Stimulated activated CD8-positive, alpha-beta memory T cell treated with anti-CD3 and anti-CD28 coated beads, Interleukin-4, amount 100 ng/mL, for 1 hour (primary cell): ENCODE measurements at places on chromosomes 1 and 21.

- no peak for DNase-seq
These were observed 375.5 kb downstream of the PCP4 start for GRCh38 chr21:40242586-40243265.

DNA sequence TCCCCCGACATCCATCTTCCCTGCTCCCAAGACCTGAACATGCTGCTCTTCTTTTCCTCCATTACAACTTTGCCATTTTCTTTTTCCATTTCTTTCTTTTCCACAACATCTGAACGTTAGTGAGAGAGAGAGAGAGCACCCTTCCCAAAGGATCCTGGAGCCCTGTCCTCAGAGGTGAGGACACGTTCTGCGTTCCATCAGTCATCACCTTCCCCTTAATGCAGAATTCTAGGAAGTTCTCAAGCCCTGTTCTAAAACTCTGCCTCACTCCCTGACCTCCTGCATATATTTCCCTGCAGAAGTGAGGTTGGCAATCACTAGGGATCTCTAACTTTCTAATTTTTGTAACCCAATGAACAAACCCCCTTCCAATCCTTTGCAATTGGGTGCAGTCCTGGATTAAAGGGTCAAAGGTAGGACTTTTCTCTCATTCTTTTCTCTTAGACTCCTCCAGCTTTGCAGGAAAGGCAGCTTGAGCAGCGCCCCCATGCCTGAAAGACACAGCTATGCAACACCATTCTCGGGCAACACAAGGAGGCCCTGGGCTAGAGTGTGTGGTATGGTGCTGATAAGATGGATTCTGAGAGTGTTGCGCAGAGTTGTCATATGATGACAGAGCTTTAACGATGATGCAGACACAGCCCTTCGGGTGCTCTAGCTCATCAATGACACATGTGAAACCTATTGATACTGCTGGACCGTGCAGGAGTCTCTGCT lies 59.2 kb upstream of the TNR start:
- DNase-seq: no peak

- no peak for DNase-seq
These were observed 670 bp downstream of the COX20 start for GRCh38 chr1:244836135-244836521.

- DNase-seq: no peak
These were observed 9.0 kb downstream of the ARHGEF16 start for GRCh38 chr1:3463408-3463863.

DNA sequence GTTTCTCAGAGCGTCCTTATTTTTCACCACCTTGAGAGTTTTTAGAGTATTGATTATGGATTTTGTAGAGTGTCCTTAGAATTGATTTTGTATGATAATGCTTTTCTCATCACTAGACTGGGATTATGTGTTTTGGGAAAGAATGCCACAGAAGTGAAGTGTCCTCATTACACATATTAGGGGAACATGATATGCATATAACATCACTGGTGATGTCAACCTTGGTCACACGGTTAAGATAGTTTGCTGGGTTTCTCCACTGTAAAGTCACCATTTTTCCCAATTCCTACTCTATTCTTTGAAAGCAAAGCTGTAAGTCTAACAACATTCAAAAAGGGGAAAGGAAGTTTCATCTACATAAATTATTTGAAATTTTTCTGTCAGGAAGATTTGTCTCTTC lies 39.6 kb upstream of the PALMD start:
- DNase-seq: no peak

DNA sequence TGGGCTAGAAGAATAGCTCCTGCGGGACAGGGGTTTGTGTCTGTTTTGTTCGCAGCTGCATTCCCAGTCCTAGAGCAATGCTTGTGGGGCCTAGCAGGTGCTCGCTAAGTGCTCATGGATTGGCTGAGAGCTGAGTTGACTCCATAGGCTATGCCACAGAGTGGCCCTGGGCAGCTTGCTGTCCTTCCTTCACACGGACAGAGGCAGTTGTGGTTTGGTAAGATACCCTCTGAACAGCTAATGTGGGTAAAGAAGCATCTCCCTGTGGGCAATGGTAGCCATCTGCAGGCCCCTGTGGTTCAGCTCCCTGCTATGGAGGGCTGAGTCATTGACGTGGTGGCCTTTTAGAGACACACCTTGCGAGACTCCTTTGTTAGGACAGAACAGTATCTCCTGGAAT lies 23.5 kb upstream of the LBR start:
- no peak for DNase-seq

GRCh38 chr1:230010603-230011332 lies 56.3 kb upstream of the GALNT2 start:
- no peak for DNase-seq

GRCh38 chr1:200150721-200151120 lies 123.2 kb downstream of the NR5A2 start:
- DNase-seq: no peak

DNA sequence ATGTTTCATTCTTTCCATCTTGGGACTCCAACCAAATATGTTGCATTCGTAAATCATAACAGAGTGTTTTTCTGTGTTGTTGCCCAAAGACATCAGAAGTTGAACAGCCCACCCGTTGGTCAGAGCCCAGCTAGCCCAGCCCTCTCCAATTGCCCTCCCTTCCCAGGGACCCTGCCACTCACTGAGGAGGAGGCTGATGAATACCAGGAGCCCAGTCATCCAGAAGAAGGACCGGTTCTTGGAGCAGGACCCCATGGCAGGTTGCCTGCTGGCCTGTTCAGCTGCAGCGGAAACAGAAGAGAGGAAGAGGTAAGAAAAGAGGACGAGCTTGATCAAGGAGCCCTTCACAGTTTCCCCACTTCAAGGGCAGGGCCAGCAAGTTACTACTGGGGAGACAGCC lies 172.2 kb upstream of the ETV3 start:
- no peak for DNase-seq

- DNase-seq: no peak
These were observed 31.6 kb downstream of the CDK18 start for GRCh38 chr1:205535866-205536758.

DNA sequence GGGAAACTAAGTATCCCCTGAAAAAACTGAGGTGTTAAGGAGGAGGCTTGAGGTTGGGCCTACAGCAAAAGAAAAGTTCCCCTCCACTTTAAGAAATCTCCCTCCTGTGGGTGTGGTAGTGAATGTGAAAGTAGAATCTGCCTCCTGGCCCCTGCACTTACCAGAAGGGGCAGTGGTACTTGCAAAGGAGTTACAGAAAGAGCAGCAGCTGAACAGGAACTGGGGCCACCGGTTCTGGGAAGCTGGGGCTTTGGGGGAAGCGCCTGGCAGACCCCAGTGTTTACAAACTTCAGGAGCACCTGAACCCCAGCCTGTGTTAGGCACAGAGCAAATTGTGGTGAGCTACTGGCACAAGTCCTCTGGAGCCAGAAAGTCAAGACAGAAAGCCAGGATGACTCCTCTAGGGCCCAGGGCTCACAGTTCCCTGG lies 250.2 kb upstream of the FGGY start:
- DNase-seq: no peak

DNA sequence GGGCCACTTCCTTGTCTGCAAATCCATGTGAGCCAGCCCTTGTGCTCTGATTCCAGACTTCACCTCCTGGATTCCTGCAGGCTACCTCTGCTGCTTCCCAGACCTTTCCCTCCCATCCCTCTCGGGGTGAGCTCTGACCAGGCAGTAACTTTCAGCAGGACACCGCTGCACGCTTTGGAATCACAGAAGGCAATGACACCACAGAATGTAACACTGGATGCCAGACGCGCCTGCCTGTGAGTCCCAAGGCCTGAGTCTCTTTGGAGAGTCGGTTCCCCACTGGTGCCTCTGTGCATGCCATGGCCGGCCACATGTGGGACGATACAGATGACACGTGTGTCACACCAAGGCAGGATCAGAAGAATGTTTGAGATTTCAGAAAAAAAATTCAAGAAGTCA lies 89.7 kb upstream of the ERRFI1 start:
- DNase-seq: no peak

- DNase-seq: no peak
These were observed 7.6 kb downstream of the LAPTM5 start for GRCh38 chr1:30749691-30750583.

- DNase-seq: no peak
These were observed 143.3 kb upstream of the JUN start for GRCh38 chr1:58927041-58927721.

GRCh38 chr1:45929257-45929687 lies 125.9 kb downstream of the MAST2 start:
- DNase-seq: no peak

DNA sequence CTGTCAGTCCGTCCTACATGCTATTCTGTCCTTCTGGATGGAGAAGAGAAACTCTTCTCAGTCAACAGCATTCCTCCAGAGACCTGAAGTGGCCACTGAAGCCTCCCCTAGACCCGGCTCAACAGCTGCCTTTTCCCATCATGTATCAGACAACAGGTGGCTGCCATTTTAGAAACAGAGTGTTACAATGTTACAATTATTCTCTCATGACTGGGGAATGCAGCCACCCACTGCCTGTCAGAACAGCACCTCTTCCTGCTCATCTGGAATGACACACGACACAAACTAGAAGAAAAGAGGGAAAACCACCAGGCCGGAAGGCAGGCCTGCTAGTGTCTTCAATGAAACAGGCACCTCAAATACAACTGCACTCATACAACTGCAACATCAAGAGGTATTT lies 105.3 kb downstream of the PGBD5 start:
- no peak for DNase-seq

GRCh38 chr1:159239551-159240220 lies 35.0 kb downstream of the ACKR1 start:
- no peak for DNase-seq

- no peak for DNase-seq
These were observed 495.1 kb downstream of the SETD4 start for GRCh38 chr21:35565204-35565611.

GRCh38 chr1:166089804-166090203 lies 77.0 kb downstream of the FAM78B start:
- DNase-seq: no peak

DNA sequence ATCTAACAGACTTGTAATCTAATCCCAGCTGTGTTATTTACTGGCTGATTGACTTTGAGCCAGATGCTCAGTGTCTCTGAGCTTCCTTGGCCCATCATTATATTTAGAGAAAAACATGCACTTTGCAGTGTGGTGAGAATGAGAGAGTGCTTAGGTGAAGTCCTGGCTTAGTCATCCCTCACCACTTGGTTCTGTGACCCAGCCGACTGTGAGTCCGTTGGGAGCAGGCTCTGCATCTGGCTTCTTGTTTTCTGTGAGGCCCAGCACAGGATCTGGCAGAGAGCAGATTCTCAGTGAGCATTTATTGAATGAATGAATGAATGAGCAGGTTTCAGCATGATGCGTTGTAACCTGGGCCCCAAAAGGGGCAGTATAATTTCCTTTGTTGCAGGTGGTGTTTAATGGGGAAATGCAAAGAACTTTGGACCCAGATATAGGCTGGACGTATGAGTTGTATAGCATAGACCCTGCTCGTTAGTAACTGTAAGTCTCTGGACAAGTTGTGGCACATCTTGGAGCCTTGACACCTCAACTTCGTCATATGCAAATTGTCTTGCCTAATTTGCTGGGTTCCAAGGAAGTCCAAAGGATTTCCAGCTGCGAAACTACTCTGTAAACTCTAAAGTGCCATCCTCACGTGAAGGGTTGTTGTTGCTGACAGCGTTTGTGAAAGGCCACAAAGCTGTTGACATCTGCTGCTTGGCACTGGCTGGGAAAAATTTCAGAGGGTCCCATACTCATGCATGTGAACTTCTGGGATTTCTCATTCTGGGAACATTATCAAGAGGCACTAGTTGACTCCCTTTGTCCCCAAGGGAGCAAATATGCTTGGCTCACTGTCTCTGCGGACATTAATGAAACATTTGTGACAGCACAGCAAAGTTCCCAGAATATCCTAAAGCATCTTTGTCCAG lies 138.8 kb upstream of the USP24 start:
- DNase-seq: no peak

- DNase-seq: no peak
These were observed 25.7 kb downstream of the HSPG2 start for GRCh38 chr1:21911205-21912001.
